ENCODE measurements at places on chromosomes 7 and 10.

GRCh38 chr7:106987777-106988176 is 56.7 kb upstream of the PRKAR2B start:
- no peak for DNase-seq

GRCh38 chr7:121307021-121307574 is 21.7 kb upstream of the WNT16 start:
- no peak for DNase-seq

- DNase-seq = no peak
Observed at GRCh38 chr10:117509573-117509972, 33.0 kb upstream of the EMX2 start.

- no peak for DNase-seq
Observed at GRCh38 chr10:70620020-70620289, 17.4 kb upstream of the PRF1 start.

GRCh38 chr10:123564631-123565030 is 101.5 kb upstream of the GPR26 start:
- no peak for DNase-seq

DNA sequence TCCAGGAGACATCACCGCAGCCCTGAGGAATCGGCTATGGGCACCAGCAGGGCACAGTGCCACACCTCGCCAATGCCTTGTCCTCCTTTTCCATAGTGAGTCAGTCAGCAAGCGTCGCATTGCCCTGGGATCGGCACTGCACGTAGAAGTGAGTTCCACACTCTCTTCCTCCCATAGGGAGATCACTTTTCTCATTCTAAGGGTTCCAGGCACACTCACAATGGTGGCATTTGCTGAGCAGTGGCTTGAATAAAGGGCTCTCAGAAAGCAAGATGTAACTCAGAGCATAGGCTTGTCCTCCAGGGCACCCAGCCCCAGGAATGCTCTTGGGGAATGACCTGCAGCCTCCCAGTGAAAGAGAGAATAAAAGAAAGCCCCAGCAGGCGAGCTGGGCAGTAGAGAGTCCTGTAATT is 1.1 kb upstream of the VIM start:
- no peak for DNase-seq

GRCh38 chr10:13000431-13000830 is 1.1 kb downstream of the CCDC3 start:
- DNase-seq = no peak

DNA sequence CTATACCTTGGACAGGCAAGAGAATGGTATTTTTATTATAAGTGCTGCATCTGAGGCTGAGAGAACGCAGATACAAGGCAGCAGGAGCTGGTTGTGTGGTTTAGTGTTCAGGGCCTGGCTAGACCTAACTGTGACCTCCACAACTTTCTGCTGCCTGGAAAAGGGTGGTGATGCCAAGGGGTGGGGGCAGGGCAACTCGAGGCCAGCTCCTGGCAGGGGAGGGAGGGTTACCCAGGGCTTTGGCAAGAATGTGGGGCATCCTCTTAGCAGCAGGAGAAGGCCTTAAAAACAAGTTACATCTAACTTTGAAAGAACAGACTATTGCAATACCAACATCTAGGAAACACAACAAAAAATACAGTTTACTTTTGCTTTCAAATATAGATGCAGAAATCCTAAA is 13.0 kb downstream of the MXI1 start:
- DNase-seq = no peak

DNA sequence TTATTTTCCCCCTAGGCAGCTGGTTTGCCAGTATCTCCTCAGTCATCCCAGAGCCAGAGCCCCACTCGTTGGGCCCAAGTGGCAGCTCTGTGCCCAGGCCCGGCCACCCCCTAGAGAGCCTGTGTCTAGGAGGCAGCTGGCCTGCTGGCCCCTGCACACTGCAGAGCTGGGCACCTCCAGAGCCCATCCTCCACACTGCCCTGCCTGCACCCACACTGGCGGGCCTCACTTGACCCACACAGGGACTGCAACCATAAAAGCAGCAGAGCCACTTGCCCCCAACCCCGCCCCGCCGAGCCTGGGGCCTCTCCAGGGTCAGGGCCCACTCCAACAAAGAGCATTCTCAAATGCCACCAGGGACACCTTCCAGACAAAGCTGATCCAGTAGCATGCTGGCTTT is 5.4 kb downstream of the ASB13 start:
- DNase-seq = no peak

GRCh38 chr7:30795161-30795948 is 24.1 kb downstream of the MINDY4 start:
- no peak for DNase-seq

DNA sequence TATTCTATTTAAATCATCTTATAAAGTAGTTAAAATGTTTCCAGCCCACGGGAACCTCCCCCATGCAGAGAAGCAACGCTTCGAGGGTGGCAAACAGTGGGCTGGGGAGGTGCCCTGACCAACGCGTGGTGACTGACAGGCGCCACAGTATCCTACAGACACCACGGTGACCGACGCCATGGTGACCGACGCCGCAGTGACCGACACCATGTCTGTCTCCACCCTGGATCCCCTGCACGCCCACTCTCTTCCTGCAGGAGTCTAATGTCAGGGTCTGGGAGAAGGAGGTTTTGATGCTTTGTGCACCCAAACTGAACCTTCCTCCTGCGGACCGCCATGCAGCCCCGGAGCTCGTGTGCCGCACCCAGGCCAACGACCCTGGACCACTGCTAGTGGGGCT is 464.4 kb downstream of the PTPRN2 start:
- no peak for DNase-seq

DNA sequence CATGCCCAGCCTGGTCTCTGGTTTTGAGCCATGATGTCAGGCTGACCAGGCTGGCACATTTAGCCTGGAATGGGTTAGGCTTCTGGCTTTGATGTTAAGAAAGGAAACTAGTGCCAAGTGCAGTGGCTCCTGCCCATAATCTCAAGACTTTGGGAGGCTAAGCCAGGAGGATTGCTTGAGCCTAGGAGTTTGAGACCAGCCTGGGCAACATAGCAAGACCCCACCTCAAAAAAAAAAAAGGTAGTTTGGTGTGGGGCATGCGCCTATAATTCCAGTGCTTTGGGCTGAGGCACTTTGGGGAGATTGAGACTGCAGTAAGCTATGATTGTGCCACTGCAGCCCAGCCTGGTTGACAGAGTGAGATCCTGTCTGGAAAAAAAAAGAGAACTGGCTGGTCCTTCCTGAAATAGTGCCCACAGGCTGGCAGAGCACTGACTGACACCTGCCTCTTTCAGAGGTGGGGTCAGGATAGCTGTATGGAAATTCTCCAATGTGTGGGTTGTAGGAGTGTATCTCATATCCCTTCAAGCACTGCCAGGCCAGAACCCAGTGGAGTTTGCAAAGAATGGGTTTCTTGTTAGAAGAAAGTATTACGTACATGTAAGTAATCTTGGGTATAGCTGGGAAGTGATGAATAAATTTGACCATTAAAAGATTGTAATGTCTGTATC is 61.3 kb downstream of the KAT6B start:
- no peak for DNase-seq

- DNase-seq = no peak
Observed at GRCh38 chr10:93199191-93199751, 125.6 kb downstream of the CYP26A1 start.

DNA sequence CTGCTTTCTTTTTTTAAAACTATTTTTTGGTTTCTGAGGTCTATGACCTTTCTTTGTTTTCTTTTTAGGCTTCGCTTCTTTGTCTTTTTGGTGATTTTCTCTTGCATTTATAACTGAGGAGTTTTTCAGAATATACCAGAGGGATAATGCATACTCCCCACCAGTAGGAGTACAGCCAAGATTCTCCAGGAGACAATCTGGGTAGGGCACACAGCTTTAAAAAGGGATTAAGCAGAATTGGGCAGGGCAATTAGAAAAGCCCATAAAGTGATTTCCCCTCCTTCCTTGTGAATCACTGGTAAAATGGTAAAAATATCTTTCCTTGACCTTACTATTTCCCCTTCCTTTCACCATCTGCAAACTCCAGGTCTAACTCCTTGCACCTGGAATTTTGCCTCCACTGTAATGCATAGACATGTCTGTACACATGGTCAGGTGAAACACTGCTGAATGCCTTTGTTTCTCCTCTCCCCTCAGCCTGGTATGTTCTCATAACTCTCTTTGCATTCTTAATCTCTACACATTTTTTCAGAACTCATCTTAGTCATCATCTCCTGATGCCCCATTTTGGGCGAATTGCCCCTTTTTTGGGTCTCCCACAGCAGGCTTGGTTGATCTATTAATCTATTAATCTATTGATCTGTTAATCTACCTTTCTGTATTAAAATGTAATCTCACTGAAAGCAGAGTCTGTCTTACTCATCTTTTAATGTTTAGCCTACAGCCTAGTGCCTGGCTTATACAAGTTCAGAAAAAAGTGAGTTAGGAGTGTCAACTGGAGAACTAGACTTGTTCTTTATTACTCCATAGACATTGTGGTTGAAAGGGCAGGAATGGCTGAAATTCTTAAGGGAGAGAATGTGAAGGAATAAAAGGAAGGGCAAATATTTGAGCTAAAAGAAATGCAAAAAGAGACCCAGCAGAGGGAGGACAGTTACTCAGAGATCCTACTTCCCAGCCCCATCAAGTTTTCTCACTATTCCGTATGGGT is 64.6 kb downstream of the MDFIC start:
- DNase-seq = no peak

- no peak for DNase-seq
Observed at GRCh38 chr7:131112431-131112830, 215.2 kb upstream of the MKLN1 start.

- DNase-seq = no peak
Observed at GRCh38 chr10:78588194-78588811, 480.5 kb upstream of the ZMIZ1 start.

GRCh38 chr10:34207343-34207742 is 607.8 kb downstream of the PARD3 start:
- no peak for DNase-seq

- DNase-seq = no peak
Observed at GRCh38 chr10:96138102-96138501, 8.0 kb downstream of the ZNF518A start.

GRCh38 chr10:117431160-117431559 is 55.9 kb upstream of the PDZD8 start:
- no peak for DNase-seq

- DNase-seq = no peak
Observed at GRCh38 chr7:92761391-92762097, 74.8 kb downstream of the CDK6 start.

DNA sequence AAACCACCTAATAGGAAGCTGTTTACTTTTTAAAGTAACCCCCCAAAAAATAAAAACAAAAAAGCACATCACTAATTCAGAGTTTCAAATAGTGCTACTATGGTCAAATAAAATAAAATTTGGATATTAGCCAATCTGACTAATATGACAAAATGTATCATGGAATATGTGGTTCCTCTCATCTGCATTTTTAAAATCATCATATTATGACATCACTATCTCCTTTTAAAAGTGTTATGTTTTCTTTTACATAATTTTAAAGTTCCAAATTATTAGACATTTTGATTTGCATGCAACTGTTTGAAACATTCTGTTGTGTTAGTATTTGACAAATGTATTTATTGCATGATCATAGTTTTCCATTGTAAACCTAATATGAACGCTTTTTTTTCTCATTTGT is 110.4 kb downstream of the AASS start:
- DNase-seq = no peak

GRCh38 chr7:117555260-117555659 is 75.4 kb downstream of the CFTR start:
- no peak for DNase-seq

GRCh38 chr10:14604181-14605142 is 170.2 kb downstream of the FAM107B start:
- DNase-seq = peak; percentile 66

GRCh38 chr7:79636849-79637248 is 183.4 kb upstream of the MAGI2 start:
- no peak for DNase-seq

DNA sequence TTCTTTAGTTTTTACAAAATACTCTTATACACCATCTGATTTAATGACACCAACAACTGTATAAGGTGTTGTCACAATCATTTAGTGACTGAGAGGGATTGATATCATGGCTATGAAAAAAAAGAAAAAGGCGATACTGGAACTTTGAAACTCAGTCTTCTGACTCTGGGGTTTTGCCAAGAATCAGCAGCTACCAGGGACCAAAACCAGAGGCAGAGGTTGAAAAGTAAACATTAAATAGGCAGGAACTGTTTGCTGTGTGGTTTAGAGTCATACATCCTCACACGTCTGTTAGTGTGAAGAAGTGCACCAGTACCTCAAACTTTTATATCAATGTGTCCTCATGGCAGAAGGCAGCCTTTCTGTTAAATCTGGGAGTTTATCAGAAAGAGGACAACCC is 19.9 kb upstream of the GGCT start:
- DNase-seq = no peak

DNA sequence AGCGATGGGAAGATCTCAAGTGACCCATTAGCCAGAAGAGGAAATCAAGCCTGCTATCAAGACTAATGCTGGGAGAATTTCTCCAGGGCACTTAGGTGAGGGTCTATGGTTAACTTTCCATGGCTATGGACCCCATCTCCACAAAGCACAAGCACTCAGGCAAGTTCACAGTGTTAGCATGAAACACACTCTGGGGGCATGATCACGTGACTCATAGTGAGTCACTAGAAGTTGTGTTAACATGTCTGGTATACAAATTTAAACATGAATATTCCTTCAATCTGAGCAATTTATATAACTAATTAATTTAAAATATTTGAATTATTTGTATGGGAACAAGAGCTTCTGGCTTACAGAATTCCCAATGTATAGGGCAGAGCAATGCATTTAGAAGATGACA is 131.8 kb downstream of the FAM204A start:
- DNase-seq = no peak

All from activated CD4-positive, alpha-beta T cell treated with anti-CD3 and anti-CD28 coated beads, Interleukin-2, amount 50 U/mL, for 48 hours (primary cell).